Heart left ventricle (tissue), 16 donors: ENCODE measurements at places on chromosomes 5 and 9. TPM values are rescaled to one million over a fixed set of nuclear protein-coding genes. Genes with fewer than 3 reads are reported as not detected.

The SOHLH1 gene
- total RNA-seq: not detected

The IFNW1 gene
- not detected for total RNA-seq

The GCNT1 gene
- total RNA-seq: 0.67 TPM

The HK3 gene
- total RNA-seq: 44.0 TPM

The LCP2 gene
- 3.5 TPM for total RNA-seq

The ADGRD2 gene
- not detected for total RNA-seq

The MEF2C gene
- total RNA-seq: 58.6 TPM

The EFNA5 gene
- total RNA-seq: 24.7 TPM

The DOK3 gene
- total RNA-seq: 1.7 TPM

The HTR4 gene
- total RNA-seq: 1.6 TPM

DNA sequence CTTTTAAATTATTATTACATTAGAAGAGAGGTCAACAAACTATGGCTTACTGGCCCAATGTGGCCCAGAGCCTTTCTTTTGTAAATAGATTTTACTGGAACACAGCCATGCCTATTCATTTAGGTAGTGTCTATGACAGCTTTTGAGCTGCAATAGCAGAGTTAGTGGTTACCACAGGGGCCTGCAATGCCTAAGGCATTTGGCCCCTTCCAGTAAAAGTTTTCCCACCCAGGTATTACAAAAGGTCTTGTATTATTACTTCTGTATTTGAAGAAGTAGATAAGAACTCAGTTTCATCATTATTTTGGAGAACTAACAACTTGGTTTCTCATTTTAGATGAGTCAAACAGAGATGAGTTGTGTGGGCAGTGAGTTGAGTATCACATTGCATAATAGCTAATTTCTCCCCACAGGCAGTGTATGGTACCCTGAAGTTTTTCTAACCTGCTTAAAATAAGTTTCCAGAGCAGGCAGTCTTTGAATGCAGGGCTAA lies 9.5 kb downstream of the MTRR start:
- DNase-seq: no peak

- no peak for DNase-seq
These were observed 111.5 kb upstream of the EQTN start for GRCh38 chr9:27408482-27408881.

DNA sequence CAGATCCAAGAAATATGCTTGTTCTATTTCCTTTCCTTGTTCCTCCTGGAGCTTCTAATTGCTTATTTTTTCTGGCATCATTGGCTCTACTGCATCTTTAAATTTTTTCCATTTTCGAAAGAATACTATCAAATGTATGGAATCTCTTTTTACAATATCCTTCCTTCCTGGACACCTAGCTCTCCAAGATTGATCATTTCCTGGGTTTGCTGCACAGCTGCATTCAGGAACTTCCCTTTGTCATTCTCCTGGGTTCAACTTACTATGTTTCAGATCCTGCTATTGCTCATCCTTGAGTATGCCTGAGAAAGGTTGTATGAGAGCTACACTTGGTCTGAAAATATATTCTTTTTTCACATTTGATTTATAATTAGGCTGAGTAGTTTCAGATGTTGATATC lies 73.7 kb upstream of the ERCC6L2 start:
- DNase-seq: no peak

DNA sequence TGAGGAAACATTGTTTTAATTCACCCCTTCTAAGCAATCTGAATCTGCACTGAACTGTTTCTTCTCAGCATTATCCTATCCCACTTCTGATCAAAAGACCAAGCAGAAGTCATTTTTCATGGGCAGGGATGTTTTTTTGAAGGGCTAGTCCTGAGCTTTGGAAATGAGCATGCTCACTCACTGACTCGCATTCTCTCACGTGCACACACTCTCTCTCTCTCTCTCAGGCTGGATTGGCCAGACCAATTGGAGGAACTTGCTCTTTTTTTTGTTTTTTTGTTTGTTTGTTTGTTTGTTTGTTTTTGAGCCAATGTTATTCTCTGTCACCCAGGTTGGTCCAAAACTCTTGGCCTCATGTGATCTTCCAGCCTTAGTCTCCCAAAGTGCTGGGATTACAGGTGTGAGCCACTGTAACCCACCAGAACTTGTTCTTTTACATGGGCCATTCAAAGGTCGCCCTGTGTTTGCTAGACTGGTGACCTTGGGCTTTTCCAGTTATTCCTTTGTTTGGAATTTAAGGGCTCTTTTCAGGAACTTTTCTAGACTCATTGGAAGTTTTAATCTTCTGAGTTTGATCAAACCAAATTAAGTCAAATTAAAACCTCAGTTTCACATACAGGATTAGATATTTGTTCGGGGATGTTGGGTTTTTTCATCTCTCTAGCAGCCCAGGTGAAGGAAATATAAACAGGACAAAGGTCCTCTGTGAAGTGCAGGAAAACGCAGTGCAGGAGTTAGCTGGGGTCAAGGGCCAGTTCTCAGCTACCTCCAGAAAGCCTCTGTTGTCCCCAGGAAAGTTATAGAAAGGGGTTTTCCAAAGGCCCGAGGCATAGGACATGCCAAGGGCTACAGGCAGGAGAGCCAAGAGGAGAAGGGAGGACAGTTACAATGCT lies 13.1 kb downstream of the FAXDC2 start:
- DNase-seq: no peak

GRCh38 chr5:73061593-73061992 lies 58.8 kb upstream of the TMEM171 start:
- DNase-seq: no peak

GRCh38 chr9:126470241-126470993 lies 143.3 kb upstream of the LMX1B start:
- no peak for DNase-seq

DNA sequence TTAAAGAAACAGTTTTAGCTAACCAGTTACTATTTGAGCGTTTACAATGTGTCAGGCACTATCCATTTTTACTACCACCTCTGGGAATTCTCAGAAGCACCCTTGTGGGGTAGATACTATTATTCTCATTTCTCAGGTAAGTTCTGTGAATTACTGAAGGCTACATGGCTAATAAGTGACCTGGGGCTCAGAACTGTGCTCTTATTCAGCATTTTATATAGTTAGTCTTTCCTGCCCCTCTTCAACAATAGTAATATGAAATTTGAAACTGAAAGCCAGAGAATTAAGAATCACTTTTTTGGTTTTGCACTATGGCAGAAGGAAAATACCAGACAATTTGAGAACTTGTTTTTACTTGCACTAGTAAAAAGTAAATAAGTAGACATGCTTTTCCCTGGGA lies 11.8 kb downstream of the ELL2 start:
- no peak for DNase-seq

- DNase-seq: no peak
These were observed 7.2 kb upstream of the PIP5K1B start for GRCh38 chr9:68697851-68698250.

DNA sequence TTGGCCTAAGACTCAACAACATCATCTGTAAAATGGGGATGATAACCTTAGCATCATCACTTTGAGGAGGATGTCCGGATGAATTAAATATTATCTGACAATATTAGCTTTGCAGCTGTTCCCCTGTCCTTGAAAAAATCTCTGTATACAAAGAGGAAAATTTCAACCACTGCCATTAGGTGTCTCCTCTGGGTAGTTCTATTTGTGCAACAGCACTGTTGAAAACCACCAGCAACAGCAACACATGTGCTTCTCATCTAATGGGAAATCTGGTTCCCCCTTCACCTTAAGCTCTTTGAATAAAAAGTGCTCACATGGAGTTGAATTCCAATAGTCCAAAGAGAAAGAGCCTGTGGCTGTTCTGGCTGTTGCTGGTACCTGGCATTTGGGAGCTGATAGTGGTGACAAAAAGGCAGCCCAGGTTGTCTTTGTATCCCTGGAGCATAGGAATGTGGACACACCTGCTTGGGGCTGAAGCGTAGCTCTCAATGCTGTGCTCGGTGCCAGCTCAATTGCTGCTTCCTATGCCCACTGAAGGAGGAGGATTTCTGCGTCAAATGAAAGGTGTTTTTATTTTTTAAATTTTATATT lies 322.1 kb upstream of the MSX2 start:
- DNase-seq: no peak

DNA sequence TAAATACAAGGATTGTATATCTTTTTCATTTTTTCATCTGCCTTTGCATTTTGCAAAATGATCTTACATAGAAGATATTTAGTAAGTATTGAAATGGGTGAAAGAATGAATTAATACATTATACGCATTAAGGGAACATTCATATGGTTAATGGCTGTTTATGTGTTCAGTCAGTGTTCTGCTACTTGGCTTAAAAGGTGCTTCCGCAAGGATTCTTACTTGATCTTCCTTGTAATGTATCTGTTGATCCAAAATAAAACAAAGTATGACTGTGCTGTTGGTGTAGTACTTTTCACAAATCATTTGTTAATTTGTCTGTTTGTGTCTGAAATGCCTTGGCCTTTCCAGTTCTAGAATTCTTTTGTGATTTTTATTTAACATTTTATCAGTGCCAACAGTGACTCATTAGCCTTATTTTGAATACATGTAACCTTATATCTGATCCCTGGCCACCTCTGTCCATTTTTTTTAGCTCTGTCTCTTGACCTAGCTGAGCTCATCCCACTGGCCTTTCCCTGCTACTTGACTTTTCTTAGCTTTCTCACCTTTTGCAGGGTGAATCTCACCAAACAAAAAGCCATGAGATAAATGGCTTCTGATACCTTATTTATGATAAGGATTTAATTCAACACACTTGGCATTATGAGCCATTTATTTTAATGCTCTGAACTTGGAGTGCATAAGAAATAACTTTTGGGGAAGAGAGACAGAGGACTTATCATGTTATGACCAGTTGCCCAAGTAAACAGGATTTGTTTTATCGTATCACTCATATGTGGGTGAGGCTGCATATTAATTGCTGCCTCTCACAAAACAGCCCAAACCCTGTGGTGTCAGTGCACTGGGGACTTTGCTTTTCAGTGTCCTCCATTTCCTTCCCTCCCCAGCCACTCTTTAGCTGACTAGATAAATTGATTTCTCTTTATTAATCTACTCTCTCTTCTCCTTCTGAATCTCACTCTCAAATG lies 340.3 kb downstream of the KDM4C start:
- no peak for DNase-seq

DNA sequence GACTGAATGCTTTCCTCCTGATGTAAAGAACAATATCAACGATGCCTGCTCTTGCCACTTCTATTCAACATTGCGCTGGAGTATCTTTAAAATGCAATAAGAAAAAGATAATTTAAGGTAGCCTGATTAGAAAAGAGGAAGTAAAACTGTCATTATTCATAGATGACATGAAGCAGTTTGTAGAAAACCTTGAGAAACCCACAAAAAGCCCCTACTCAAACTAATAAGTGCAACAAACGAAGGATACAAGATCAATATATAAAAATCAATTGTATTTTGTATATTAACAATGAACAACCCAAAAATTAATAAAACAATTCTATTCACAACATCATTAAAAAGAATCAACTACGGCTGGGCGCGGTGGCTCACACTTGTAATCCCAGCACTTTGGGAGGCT lies 76.4 kb upstream of the CKMT2 start:
- DNase-seq: no peak

DNA sequence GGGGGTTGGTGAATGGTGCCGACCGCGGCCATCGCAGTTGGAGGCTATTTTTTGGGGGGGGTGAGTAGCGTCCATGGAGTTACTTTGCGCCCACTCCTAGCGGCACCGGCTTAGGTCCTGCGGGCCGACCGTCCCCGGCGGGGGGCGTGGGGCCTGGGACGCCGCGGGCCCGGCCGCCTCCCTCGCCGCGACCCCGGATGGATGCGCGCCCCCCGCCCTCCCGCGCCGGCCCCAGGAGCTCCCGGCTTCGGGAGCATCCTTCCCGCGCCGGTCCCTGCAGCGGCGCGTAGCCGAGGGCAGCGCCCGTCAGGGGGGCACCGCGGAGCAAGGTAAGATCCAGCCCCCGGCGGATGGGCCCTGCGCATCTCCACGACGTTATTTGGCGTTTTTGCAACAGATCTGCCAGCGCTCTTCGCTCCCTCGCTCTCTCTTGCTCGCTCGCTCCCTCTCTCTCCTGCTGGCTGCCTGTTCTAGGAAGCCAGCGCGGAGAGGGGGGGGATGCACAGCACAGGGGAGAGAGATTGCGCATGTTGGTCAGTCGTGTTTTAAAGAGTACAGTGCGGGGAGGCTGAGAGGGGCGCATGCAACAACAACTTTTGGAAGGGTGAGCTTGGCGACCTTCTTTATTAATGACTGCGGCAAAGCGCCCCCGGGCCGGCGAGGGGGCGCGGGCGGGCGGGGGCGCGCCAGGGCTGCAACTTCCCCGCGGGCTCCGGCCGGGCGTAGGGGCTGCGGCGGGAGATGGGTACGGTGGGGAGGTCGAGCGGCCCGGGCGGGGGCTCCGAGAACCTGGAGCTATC lies 413 bp downstream of the JADE2 start:
- DNase-seq: peak; percentile 82

DNA sequence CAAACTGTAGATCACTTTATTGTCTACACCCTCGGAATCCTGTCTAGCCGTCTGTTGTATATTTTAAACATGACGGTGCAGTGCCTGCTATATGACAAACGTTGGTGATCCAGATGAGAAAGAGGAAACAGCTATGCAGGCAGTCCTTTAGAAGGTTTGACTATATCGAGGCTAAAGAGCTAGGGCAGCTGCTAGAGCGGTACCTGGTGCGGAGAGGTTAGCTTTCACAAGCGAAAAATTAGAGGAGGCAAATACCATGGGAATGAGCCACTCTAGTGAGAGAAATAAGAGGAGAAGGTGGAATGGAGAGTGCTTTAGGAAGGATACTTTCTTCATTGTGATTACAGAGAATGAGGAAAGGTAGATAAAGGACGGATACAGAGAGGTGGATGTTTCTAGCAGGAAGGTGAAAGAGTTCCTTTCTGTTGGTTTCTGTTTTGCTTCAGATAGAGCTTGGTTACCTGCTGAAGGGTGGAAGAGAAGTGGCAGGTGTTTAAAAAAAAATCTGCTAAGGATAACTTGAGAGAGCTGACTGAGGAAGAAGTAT lies 959 bp upstream of the FBXL17 start:
- no peak for DNase-seq

DNA sequence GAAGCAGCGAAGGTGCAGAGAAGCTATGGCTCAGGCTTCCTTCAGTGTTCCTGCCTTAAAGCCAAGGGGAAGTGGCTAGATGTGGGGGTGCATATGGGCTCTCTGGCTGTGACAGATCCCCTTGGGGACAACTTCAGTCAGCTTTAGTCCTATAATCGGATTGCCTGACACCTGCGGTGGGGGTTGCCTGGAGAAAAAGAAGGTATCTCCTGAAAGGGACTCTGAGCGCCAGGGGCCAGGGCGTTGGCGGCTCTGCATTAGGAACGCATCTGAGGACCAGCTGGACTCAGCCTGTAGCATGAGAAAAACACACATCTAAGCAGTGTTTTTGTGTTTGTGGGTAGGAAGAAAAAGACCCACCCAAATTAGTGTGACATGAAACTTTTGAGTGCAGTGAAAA lies 84.3 kb upstream of the OTULINL start:
- no peak for DNase-seq
